ENCODE measurements at places on chromosomes 3 and 15.

DNA sequence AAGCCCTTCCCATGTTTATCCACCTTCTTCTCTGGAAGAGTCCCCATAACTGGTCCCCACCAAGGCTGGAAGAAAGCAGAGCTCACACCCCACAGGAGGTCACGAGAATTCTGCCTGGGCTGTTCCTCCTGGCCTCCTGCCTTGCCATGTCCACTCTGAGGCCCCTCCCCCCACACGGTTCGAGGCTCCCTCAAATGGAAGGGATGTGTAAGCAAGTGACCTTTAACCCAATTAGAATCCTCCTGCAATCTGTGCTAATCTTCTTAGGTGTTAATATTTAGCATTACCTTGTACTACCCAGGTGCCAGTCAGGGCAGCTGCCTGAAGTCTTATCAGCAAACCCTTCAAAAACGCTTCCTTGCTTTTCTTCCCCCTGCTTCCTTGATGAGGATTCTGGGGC, 32.4 kb upstream of the DYNC1LI1 start:
- DNase-seq, result no peak

DNA sequence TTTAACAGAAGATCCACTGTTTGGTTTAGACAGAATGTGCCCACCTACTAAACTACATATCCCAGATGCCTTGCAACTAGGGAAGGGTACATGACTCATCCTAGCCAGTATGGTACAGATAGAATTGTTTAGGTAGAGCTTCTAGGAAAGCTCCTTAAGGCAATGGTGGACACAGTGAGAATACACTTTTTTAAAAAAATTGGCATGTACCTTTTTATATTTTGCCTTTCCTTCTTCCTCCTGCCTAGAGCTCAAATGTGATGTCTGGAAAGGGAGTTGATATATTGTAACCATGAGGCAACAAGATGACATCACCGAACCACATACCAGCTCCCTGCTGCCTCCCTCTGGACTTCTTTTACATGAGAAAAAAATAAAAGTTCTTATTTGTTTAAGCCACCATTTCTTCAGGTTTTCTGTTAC, 14.4 kb upstream of the C3orf80 start:
- DNase-seq, result no peak

GRCh38 chr3:111605493-111605892, 10.3 kb upstream of the ZBED2 start:
- no peak for DNase-seq

DNA sequence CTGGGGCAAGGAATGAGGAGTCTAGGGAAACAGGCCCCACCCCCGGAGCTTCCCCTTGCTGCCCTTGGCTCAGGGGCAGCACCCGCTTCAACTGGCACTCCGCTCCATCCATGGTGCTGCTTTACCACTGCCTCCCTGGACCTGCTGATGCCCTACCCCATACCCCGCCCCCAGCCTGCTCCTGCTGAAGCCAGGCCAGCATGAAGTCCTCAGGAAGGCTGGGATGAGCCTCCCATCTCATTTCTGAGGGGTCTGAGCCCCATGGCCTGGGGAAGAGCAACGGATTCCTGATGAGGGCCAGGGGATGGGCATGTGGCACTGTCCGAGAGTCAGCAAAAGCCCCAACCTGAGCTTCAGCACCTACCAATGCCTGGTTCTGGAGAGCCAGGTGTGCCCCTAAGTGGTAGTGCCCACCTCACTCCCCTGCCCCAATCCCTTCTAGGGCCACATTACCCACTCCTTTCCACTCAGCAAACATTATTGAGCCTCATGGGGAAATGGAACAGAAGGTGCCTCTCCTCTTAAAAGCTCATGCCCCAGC, 21.0 kb downstream of the SEC61A1 start:
- no peak for DNase-seq

DNA sequence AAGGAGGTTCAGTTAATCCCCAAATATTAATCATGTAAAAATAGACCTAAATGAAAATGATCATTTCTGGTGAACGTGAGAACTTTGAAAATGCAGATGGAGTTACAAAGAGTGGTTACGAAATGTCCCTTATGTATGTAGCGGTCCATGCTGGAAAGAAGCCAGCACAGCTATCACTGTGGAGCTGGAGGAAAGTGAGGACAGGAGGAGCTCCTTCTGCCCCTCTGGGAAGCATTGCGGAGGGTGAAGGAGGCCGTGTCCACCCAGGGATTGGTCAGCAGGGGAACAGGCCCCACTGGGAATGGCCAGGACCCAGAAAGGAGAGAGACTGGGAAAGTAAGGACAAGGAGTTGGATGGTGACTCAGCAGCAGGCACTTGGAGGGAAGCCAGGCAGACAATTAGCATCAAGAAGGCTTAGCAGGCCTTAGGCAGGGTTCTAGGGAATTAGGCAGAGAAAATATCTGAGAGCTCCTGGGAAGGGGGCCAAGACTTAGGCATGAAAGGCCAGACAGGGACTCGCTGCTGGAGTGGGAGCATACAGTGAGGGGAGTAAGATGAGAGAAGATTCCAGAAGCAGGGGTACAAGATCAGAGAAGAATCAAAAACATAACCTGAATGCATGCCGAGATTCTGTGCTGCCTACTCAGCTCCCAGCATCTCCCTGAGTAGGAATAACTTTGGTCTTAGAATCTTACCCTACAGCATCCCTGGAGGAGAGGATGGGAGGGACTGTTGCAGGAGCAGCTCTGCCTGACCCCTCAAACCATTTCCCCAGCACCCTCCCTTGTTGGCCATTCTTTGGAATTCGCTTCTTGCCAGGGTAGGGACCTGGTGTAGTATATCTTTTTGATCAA, 171.0 kb upstream of the UMPS start:
- peak; percentile 100 for DNase-seq

GRCh38 chr3:157573780-157574378, 70.7 kb upstream of the VEPH1 start:
- no peak for DNase-seq

- no peak for DNase-seq
Measured at GRCh38 chr15:58864602-58865424, 68.7 kb downstream of the SLTM start.

DNA sequence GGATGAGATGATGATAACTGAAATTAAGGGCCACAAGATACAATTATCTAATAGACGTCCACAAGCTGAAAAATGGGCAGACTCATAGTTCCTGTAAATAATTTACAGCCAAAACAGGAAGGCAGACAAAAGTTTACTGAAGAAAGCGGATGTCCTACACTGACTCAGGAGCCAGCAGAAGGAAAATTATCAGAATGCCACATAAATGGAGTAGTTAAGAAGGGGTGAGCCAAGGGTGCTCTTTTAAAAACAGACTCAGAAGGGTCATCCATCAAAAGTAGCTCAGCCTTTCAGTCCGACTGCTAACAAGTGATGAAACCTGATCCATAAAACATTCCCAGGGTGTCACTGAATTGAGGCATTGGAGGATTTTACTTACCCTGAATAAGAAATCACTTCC, 39.8 kb downstream of the TUSC7 start:
- DNase-seq, result no peak

DNA sequence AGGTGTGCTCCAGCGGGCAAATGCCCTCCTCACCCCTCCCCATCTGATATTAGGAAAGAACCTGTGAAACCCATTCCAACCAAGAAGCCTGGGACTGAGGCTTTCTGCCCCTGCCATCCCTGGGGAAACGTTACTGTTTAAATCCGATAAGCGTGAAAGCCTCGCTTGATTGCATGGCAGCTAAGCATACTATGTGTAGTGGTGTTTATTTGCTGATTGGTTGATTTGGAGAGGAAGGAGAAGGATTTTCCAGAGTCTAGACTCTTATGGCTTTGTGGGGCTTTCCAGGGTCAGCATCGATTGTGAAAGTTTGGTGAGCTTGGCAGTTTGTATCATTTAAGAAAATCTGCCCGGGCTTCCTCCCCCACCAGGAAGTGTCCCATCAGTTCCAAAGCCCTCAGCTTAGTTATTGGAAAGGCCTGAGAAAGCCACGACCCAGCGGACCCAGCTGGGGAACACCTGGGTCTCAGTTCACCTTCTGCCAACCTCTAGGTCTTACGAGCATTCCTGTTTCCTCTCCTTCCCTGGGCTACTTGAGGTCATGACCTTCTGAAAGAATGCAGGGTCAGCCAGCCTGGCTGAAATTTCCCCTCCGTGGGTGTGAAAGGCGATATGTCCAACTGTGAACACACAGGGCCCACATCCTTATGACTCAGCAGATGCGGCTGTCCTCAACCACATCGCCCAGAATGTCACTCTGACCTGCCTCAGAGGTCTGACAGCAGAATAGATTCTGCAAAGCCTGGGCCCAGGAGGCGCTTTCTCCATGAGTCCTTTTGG, 62.8 kb upstream of the HERC1 start:
- DNase-seq, result no peak
